Activated CD8-positive, alpha-beta memory T cell treated with anti-CD3 and anti-CD28 coated beads for 1 hour (primary cell): ENCODE measurements at places on chromosomes 5 and 9.

DNA sequence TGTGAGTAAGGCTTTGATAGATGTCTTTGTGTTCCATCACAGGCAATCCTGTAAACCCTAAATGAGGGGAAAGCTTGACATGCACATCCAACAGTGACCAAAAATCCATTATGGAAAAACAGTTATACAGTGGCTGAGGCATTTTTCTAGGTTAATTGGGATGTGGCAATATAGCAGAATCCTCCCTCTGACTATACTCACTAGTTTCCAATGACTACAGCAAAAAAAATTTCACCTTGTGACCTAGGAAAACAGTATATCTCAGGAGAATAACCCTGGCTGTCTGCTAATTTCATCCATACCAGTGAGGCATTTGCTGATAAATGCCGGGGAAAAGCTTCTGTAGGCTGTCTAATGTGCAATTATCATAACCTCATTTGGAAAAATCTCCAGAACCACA, 49.9 kb upstream of the SNCAIP start:
- DNase-seq: no peak

DNA sequence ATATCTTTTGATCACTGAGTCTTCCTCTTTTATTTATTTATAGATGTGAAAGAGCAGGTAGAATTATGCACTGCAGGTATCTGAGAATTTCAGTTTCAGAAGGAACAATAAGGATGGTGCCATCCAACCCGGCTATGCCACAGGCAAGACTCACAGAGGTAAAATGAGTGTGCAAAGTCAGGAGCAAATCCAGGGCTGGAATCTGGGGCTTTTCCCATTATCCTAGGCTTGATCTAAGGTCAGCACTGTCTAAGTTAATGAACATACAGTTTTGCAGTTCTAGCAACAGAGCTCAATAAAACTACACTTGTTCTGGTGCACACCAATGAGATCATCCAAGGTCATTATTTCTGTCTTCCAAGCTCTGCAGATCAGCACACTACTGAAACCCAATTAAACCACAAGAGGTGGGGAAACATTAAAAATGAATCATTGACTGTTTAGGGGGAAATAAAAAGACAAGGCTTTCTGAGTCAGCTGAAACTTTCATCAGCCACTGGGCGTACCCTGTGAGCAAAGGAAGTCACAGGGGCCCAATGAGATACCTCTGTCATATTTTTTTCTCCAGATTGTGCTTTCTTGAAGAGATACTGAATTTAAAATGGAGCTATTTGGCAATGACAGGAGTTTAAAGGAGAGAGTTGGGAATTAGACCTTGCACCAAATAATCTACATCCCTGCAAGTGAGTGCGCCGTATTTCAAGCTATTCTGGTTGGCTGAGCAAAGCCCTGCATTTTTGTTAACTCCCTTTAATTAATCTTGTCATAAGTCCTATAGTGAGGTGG, 662.2 kb upstream of the ZNF608 start:
- DNase-seq: no peak

DNA sequence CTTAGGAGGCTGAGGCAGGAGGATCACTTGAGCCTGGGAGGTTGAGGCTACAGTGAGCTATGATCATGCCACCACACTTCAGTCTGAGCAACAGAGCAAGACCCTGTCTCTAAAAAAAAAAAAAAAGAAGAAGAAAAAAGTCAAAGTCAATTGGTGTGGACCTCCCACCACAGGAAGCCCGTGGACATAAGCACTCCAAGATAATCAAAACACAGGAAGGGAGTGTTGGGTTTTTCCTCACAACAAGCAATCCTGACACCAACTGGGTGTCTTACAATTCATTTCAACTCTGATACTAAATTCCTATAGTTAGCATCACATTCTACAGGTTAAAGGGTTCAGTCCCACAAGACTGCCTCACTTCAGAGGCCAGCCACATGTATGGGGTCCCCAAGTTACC, 70.7 kb downstream of the PDE6A start:
- no peak for DNase-seq

DNA sequence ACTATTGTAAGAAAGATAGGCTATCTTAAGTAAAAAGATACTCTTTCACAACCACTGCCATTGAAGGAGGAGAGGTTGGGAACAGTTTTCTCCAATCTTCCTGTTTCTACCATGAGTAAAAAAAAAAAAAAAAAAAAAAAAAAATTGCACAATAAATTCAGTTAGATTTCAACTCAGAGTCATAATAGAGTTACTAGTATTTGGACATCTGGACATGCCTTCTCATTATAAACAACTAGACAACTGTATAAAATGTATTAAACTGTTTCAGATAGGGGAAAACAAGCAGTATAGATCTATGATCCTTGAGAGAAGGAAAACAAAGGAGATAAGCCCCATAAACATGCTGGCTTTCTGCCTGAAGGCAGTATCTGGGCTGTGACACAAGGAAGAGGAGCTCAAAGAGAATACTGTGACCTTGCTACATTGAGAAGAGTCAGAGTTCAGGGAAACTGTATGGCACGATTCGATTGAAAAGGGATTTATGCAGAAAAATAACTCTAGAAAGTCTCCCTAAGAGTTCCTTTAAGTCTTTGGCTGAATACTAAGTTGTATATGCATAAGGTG, 249.2 kb upstream of the POU5F2 start:
- DNase-seq: no peak

GRCh38 chr5:54671111-54671531, 153.6 kb downstream of the SNX18 start:
- no peak for DNase-seq

- DNase-seq: no peak
Observed at GRCh38 chr9:20658677-20659473, 25.2 kb upstream of the FOCAD start.

DNA sequence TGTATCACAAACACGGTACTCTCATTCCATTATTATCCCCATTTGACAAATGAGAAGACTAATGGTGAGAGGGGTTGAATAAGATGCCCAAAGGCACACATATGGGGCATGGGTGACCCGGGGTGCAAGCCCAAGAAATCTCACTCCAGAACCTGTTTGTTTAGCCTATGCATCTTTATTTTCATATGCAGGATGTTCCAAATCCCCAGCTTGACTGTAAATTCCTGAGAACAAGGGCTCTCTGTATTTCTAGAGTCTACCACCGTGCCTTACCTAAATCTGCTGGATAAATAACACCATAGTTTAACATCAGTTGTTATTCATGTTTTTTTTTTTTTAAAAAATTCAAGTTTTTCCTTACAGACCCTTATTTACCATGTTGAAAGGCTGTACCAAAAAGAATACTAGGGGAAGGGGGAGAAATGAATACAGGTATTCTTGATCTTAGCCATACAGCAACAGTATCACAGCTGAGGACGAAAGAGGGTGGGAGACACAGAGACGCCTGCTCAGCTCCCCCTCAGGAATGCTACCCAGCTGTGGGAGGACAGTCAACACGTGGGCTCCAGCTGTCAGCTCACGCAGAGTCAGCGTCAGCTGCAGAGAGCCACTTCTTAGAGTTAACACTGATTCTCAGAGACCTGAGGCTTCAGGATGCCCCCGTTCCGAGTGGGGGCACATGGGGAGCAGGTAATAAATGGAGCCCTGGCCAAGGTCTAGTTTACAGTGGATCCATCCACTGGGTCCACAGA, 86.6 kb downstream of the MED27 start:
- DNase-seq: no peak

DNA sequence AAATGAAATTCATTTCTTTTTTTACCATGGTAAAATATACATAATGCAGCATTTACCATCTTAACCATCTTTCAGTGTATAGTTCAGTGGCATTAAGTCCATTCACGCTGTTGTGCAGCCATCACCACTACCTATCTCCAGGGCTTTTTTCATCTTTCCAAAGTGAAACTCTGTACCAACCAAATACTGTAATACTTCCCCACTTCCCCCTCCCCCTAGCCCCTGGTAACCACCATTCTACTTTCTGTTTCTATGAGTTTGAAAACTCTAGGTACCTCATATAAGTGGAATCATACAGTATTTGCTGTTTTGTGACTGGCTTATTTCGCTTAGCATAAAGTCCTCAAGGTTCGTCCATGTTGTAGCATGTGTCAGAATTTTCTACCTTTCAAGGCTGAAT, 23.4 kb downstream of the SPAAR start:
- no peak for DNase-seq

DNA sequence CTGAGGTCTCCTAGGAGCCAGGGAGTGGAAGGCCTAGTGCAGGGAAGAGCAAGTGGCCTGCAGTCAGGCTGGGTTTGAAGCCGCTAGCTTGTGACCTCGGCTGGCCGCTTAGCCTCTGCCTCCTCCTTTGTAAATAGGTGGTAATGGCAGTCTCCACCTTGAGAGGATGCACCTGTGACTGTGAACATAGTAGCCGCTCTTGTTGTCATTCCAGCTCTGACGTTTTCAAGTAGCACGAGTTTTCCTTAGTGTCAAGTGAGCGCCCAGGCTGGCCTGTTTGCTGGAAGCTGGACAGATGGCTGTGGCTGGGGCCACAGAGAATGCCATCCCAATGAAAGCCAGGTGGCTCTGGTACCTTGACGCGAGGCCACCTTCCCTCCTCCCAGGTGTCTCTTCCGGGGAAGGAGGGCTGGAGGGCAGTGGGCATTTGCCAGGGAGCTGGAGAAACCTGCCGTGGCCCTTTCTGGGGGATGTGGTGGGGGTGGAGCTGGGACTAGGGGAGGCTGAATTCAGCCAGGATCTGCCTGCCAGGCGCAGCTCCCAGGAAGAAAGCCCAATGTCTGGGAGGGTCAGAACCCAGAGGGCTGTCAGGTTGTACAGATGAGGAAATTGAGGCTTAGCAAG, 2.5 kb downstream of the ASS1 start:
- no peak for DNase-seq

DNA sequence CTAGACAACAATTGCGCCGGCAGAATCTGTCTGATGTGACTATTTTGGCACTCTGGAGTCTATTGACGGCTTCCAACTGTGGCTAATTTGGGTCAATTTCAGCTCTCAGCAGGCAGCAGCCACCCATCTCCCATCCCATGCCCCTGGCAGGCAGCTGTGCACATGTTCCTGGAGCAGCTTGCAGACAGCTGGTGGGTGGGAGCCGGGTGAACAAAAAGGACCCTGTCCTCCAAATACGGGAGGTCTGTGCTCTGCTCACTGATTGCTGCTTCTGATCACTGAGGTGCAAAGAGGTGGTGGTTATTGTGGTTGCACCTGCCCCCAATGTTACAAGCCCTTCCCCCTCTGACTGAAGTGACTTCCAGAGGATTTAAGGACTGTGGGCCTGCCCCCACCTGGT, 45.0 kb upstream of the N4BP3 start:
- no peak for DNase-seq

DNA sequence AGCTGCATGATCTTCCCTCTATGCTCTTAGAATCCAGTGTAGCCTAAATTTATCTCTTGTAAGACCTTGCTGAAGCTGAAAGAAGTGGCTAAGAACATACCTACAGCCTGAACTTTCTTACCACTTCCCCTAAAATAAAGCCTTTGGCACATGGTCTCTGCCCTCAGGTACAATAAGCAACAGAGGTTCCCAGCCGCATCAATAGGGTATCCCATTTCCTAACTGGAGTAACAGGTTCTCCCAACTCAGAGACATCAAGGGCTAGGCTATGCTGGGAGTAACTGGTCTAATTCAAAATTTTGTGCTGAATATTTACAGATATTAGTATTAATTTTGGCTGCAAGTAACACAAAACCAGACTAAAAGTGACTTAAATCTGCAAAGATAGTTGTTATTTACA, 335.8 kb upstream of the TRPC7 start:
- DNase-seq: no peak
